Stimulated activated CD4-positive, alpha-beta T cell treated with anti-CD3 and anti-CD28 coated beads, Interleukin-4, amount 100 ng/mL, for 48 hours (primary cell): ENCODE measurements at places on chromosomes 4 and X.

DNA sequence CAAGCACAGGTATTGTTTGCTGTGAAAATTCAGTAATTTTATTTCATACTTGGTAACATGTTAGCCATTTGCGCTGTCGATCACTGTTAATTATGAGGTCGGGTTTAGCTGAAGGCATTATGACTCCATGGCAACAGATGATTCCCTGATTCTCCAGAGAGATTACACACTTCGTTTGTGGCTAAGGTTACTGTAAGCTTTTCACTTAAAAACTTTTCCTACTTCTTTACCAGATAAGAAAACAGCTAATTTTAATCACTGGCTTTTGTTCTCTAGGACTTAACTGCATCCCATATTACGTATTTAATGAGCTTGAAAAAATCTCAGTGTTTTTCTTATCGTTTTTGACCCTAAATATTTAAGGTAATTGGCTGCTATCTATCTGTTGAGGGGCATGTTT lies 2.1 kb downstream of the GSTCD start:
- DNase-seq = no peak

- DNase-seq = no peak
Observed at GRCh38 chr4:118776157-118776954, 59.6 kb downstream of the SEC24D start.

DNA sequence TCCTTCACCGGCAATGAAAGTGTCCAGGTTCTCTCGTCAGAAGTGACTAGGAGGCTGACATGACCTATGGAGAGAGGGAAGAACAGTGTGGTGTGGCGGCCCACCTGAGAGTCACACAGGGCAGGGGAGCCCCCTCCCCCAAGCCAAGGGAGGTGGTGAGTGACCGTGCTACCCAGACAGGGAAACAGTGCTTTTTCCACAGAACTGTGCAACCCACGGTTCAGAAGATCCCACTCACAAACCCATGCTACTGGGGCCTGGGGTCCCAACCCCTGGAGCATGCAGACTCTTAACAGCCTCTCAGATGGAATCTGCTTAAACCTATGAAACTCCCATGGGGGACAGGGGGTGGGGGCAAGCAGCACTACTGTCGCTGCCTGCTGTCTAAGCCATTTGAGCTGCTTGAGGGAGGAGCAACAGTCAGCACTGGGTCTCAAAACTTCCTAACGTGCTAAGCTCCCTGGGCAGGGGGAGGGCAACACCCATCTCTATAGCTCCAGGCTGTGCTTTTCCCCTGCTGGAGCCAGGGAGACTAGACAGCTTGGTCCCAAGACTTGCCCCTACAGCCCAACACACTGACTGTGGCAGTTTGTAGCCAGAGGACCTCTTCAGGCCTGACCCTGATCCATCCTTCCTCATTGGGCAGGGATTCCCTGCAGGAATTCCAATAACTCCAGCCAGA lies 850.4 kb upstream of the AADAT start:
- DNase-seq = no peak

- DNase-seq = no peak
Observed at GRCh38 chr4:138672393-138672976, 343.1 kb upstream of the NOCT start.

DNA sequence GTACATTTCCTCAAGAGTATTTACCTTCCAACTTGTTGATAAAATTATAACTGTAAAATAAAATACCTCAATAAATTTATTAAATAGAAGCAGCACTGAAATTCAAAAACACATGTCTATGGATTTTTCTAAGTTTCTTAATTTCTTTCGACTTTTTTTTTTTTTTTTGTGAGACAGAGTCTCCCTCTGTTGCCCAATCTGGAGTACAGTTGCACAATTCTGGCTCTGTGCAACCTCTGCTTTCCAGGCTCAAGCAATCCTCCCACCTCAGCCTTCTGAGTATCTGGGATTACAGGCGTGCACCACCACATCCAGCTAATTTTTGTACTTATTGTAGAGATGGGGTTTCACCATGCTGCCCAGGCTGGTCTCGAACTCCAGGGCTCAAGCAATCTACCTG lies 79.8 kb downstream of the IQCM start:
- no peak for DNase-seq

- DNase-seq = no peak
Observed at GRCh38 chr4:40856277-40856839, 106.6 kb downstream of the NSUN7 start.

- DNase-seq = no peak
Observed at GRCh38 chr4:27215220-27215826, 354.7 kb downstream of the STIM2 start.

DNA sequence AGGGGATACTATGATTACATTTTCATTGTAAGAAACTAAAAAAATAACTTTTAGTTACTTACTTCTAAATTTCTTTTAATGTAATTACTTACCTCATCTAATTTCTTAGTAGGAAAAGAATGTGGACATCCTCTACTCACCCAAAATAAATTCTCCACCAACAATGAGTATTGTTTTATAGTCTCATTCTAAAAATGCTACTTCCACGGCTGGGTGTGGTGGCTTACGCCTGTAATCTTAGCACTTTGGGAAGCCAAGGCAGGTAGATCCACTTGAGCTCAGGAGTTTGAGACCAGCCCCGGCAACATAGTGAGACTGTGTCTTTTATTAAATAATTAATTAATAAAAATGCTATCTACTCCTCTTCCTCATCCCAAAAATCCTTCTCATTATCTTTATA lies 99.8 kb downstream of the PPA2 start:
- DNase-seq = no peak

GRCh38 chr4:856225-856901 lies 30.4 kb upstream of the CPLX1 start:
- DNase-seq = no peak

- DNase-seq = peak; percentile 3
Observed at GRCh38 chrX:23952984-23953907, 45.4 kb downstream of the CXorf58 start.

DNA sequence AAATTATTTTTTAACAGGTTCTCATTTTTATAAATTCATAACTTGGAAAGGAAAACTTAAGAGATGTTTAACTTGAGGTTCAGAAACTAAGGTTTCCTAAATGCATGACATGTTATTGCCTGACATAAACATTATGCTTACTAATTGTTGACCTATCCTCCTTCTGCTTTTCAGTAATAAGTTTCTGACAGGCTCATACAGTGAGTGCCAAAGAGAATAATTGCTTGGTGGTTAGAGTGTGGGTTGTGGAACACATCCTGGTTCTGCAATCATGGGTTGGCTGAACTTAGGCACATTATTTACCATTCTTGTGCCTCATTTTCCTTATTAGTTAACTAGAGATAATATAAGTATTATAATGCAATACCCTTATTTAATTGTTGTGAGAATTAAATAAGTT lies 56.5 kb downstream of the BMPR1B start:
- DNase-seq = no peak

- no peak for DNase-seq
Observed at GRCh38 chrX:7948483-7948882, 21.3 kb upstream of the PNPLA4 start.

DNA sequence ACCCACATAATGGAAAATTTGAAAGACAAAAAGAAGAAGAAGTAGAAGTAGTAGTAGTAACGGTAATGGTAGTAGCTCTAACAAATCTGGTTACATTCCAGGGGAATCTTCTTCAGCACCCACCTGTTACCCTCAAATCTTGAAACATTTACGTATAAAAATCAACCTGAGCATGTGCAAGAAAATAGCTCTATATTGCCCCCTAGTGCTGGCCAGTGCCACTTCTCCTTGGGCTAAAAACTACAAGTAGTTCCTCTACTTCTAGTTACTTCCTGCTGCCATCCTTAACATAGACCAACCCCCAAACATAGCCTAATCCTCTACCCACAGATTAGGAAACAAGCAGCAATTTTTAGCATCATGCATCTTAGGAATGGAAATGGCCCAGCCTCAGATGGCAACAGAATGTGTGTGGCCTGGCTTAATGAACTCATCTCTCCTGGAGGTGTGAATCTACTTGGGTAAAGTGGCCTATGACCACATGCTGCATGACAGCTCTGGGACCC lies 3.1 kb downstream of the PDGFC start:
- peak; percentile 11 for DNase-seq

- no peak for DNase-seq
Observed at GRCh38 chrX:147923605-147924004, 11.9 kb downstream of the FMR1 start.

GRCh38 chr4:121073004-121073435 lies 685 bp upstream of the NDNF start:
- DNase-seq = no peak

DNA sequence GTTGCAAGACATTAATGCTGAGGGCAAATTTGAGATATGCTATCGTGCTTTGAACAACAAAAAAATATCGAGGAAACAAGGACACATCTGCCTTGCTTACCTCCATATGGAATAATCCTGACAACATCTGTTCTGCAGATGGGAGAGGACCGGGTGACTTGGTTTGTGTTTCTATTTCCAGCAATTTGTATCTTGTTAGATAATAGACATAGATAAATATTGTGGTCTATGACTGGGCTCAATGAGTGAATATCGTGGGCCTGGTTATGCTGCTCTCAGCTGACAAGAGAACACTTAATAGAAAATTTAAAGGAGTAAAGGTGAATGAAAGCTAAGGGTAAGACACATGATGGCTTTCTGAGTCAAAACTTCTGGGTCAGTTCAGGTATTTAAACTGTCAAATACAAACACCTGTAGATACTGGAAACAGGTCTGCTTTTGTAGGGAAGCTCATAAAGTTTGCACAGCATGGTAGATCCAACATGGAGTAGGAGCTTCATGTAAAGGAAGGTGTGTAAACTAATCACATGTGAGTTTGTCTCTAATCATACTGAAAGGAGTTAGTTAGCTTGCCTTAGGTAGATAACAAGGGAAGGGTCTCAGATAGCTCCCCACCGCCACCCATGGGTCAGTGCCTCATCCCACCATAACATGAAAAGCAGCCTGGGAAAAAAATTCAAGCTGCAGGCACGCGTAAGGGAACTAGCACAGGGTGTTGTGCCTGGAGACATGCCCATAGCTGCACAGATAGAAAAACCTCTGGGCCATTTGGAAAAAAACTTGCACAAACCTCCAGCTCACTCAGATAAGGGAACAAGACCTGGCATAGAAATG lies 904.1 kb upstream of the EPHA5 start:
- no peak for DNase-seq

DNA sequence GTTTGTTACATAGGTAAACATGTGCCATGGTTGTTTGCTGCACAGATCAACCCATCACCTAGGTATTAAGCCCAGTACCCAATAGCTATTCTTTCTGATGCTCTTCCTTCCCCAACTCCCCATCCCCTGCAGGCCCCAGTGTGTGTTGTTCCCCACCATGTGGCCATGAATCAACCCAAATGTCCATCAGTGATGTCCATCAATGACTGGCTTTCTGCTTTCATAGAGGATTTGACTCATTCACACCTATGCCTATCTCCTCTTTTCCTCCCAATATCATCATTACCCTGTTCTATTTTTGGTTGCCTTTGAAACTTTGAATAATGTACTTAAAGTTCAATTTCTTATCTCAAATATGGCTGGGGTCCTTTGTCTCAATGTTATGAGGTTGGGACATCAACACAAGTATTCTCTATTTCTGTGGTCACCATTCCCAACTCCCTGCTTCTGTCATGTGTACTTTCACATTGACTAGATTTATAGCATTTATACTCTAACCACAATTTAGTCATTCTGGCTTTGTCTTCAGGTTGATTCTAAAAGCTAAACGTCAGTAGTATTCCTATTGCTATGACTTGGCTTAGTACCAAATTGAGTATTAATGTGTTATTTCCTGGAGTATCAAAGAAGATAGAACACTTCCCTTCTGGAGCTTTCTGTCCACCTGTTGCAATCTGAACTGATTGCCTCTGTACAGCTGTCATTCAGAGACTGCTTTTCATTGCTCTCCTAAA lies 107.2 kb downstream of the TAB3 start:
- no peak for DNase-seq

DNA sequence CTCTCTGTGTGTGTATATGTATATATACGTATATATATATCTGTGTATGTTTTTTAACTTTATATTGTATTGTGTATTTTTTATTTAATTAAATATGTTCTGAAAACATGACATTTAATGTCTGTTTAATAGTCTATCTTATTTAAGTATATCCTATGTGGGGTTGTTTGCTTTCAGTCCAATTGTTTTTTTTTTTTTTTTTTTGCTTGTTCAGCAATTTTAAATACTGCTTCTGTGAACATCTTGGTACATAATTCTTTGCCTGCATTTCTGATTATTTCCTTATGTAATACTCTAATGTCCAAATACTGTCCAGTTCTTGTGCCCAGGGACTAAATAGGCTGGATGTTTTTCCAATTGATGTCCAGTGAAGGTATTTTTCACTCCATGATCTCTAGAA lies 45.1 kb upstream of the MAD2L1 start:
- DNase-seq = no peak

GRCh38 chr4:169220854-169221411 lies 49.8 kb downstream of the SH3RF1 start:
- DNase-seq = no peak

GRCh38 chr4:155978810-155979209 lies 25.1 kb upstream of the CTSO start:
- no peak for DNase-seq

DNA sequence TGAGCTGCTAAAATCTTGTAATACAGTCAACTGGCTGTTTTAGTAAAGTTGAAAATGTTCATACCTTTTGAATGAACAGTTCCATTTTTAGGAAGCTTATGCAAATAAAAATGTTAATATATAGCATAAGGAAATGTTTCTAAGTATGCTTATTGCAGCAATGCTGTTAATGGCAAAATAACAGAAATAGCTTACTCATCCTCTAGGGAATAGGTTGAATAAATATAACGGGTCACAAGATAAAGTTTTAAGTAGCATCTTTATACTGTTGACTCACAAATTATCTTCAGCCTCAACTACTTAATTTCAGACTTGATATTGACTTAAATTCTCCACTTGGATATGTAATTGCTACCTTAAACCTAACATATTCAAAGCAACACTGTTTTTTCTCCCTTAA lies 27.7 kb downstream of the HERC3 start:
- no peak for DNase-seq

- no peak for DNase-seq
Observed at GRCh38 chr4:114277690-114278089, 298.2 kb upstream of the ARSJ start.

- no peak for DNase-seq
Observed at GRCh38 chr4:25927361-25928195, 13.6 kb downstream of the SMIM20 start.

DNA sequence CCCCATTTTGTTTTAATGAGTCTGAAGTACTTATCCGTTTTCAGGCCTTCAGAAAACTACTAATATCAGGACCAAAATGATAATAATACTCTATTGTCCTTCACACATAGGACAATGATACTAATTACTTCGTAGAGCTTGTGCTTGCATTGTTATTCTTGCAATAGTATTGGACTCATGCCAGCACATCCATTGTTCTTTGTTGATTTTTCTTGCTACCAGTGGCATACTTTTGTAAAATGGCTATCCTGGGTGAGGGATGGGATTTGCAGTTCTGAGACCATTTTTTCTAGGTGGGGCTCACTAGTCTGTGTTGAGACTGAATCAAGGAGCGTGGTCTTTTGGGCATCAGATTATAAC lies 195.3 kb downstream of the MAML3 start:
- no peak for DNase-seq

DNA sequence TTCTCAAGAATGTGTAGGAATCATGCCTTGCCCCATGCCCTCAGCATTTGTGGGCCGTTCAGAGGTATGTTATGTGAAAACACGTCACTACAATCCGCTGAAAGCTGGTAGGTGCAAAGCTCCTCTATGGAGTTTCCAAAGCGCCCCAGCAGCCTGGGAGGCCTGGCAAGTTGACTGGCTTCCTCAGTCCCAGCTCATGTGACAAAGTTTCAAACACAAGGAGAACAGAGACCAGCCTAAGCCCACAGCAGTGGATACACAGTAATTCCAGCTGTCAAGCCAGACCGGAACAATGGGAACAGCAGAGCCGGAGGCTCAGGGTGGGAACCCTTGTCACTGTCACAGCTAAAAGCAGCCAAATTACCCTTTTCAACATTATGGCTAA lies 33.5 kb downstream of the NAT8L start:
- DNase-seq = no peak
